T47D (cell line): ENCODE measurements at places on chromosomes 12 and 14.

DNA sequence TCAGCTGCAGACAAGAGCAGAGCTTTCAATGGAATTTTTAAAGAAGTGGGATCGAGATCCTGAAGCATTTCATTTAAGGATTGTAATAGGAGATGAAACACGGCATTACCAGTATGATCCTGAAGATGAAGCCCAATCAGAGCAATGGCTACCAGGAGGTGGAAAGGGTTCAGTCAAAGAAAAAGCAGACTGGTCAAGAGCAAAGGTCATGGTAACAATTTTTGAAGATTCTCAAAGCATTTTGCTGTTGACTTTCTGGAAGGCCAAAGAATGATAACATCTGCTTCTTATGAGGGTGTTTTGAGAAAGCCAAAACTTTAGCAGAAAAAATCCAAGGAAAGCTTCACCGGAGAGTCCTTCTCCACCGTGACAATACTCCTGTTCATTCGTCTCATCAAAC is 204.3 kb upstream of the EEA1 start:
- no peak for DNase-seq

- no peak for DNase-seq
Measured at GRCh38 chr12:55585817-55586216, 13.5 kb downstream of the OR2AP1 start.

DNA sequence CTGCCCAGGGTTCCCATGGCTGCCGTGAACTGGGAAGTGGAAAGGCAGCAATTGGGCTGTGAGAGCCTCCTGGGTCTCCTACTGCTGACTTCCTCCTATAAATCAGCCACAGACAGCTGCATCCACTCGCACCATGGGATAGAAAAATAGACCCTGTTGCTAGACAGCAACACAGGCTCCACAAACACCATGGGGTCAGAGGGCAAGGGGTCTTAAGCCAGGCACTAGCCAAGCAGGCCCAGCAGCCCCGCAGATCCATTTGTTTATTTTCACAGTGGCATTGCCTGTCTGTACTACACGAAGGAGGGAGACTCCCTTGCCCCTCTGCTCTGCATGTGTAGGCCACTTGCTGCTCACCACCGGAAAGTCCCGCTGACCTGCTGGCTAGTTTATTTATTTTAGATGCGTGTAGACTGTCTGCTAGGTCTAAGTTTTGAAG is 139.8 kb downstream of the DACT1 start:
- no peak for DNase-seq

DNA sequence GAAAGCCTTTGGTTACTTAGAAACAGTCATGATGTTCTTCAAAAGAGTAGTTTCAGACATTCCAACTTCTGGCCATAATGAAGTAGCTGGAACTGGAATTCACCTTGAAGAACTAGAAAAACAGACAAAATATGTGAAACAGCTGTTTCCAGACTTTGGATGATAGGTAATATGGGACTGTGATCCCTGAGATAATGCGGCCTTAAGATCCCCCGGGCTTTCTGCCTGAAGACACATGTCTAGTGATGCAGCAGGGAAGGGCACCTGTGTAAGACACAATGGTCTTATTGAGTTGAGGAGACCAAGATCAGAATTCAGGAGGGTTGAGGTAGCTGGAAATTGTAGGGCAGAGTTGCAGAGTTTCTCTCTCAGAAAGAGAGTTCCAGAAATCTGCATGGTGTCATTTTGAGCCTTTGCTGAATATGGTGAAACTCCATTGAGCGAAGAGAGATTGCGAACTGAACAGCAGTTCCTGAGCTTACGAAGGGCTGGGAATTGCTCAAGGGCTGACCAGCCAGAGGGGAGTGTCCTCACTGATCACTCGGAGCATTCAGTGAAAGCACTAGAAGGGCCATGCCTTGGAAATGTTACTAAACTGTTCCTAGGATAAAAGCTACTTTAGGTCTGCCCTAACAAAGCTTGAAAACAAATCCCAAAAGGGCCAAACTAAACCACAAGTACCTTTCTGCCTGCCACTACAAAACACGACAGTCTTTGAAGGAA is 41.7 kb upstream of the FRS2 start:
- no peak for DNase-seq

DNA sequence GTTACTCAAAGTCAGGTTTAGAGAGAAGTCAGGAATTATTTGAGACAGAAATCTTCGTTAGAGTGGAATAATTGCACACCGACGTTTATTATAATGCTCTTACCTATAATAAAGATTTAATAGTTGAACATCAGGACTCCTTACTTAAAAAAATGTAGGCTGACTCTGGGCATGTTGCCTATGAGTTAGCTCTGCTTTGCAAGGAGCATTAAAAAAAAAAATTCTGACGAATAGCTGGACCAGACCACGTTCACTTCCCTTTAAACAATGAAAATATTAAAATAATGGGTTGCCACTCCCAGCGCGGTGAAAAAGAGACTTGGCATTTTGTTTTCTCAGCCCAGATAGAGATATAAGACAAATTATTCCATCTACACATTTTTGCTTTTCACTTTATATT is 574 bp upstream of the FANCM start:
- DNase-seq: peak; percentile 11

DNA sequence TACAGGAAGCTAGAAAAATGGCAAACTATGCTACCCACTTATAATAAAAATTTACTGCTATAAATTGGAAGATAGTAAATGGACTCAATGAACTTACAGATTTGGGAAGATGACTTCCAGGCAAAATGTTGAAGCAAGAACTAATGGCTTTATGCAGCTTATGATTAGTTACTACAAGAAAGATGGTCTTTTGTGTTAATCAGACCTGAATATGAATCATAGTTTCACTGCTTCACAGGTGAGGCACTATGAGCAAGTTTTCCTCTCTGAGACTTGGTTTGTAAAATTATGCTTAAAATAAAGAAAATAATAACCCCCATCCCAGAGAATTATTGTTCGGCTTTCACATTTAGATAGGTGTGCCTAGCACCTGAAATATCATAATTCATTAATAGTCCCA is 19.8 kb upstream of the DCN start:
- no peak for DNase-seq

DNA sequence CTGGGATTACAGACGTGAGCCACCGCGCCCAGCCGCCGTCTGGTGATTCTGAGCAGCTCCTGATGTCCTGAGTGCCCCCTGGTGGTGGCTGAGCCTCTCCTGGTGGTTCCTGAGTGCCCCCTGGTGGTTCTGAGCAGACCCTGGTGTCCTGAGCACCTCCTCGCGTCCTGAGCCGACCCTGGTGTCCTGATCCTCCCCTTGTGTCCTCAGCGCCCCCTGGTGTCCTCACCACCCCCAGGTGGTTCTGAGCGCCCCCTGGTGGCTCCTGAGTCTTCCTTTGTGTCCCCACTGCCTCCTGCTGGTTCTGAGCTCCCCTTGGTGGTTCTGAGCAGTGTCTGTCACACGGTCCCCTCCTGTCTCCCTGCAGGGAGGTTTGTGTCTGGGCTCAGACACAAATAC is 1304.9 kb downstream of the TMEM121 start:
- peak; percentile 63 for DNase-seq

DNA sequence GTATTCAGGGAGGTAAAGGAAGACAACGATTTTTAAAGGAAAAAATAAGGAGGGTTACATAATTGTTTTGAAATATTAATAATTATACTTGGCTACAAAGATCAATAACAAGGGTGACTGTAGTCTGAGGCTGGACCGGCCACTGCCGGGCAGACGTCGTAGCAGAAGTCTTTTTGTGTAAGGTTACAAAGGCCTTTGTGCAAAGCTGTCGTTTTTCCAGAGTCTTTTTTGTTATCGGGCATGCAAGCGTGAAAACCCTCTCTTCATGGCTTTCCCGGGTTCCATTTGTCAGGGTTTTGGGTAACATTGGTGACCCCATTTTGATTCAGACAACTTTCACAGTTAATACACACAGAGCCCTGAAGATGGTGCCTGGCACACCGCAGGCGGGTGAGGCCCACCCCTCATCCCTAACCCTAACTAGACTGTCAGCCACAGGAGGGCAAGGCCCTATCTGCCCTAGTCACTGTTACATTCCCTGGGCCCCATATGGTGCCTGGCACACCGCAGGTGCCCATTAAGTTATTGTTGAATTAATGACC is 31.3 kb downstream of the RILPL1 start:
- DNase-seq: no peak

- DNase-seq: no peak
Measured at GRCh38 chr12:20627001-20627588, 68.0 kb upstream of the SLCO1C1 start.

DNA sequence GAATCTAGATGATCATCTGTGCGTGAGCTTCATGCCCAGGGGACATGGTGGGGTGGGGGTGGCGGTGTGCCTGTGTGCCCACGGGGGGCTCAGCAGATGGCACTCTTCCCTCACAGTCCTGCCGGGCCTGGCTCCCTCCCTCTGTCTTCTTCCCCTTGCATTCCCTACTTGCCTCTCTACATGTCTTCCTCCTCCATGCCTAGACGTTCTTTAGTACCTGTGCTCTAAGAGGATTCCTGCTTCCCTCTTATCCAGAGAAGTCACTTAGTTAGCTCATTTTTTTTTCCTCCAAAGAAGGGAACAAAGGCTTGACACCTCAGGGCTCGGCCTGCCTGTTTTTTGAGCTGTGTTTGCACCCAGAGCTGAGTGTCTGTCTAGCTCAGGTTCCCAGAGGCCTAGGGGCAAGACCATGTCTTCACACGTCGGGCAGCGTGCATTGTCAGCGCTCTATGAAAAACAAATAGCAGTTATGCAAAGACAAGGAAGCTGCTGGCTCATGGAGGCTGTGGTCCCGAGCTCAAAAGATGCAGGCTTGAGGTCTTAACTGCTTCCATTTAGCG is 48.8 kb downstream of the NINJ2 start:
- DNase-seq: no peak

DNA sequence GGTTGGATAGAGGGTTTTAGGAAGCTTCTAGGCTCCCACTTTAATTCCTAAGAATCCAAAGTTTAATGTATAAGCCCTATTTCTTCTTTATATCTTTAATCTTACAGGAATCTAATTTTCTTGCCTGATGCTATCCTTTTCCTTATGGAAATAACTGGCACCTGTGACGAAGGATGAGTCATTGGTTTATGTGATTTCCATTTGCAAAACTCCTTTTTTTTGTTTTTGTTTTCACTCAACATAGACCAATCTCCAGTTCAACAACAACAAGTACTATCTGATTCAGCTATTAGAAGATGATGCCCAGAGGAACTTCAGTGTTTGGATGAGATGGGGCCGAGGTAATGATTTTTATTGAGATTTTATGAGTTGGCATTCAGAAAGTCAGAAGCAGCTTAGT is 6.8 kb downstream of the PARP2 start:
- DNase-seq: no peak

DNA sequence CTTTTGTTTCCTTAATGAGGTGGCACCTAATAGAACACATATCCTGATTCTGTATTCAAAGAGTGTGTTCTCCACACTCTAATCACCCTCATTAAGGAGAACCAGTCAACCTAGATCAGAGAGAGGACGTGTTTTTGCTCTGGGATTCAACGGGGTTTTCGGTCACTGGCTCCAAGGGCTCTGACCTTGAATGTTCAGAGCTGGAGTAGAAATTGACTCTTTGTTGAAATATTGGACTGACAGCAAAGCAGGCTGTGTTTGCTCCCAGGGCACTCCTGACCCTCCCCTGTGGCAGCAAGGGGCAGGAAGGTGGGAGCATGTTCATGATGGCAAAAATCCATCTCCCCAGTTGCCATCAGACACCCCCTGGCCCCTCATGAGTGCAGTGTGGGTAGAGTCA is 1193.0 kb downstream of the AACS start:
- DNase-seq: no peak

- no peak for DNase-seq
Measured at GRCh38 chr12:49936925-49937324, 13.6 kb upstream of the AQP2 start.

- no peak for DNase-seq
Measured at GRCh38 chr12:70005864-70006618, 181.0 kb downstream of the MYRFL start.

- DNase-seq: no peak
Measured at GRCh38 chr14:76098916-76099675, 52.6 kb upstream of the GPATCH2L start.

GRCh38 chr14:68644101-68644500 is 148.8 kb downstream of the ZFP36L1 start:
- DNase-seq: no peak

DNA sequence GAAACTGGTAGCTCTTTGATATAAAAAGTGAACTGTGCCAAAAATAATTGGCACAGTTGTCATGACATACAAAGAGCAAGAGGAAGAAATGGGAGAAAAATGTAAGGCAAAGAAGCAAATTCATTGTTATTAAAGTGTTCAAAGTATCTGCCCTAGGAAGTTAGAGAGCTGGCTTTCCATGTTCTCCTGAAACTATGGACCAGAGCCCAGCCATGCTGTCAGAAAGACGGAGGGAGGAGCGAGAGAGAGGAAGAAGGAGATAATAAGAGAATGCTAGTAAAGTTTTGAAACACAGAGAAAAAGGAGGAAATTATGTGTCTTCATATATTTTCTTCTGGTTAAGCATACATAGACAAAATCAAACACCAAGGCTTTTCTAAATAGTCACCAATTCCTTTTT is 78.1 kb upstream of the PELI2 start:
- no peak for DNase-seq

DNA sequence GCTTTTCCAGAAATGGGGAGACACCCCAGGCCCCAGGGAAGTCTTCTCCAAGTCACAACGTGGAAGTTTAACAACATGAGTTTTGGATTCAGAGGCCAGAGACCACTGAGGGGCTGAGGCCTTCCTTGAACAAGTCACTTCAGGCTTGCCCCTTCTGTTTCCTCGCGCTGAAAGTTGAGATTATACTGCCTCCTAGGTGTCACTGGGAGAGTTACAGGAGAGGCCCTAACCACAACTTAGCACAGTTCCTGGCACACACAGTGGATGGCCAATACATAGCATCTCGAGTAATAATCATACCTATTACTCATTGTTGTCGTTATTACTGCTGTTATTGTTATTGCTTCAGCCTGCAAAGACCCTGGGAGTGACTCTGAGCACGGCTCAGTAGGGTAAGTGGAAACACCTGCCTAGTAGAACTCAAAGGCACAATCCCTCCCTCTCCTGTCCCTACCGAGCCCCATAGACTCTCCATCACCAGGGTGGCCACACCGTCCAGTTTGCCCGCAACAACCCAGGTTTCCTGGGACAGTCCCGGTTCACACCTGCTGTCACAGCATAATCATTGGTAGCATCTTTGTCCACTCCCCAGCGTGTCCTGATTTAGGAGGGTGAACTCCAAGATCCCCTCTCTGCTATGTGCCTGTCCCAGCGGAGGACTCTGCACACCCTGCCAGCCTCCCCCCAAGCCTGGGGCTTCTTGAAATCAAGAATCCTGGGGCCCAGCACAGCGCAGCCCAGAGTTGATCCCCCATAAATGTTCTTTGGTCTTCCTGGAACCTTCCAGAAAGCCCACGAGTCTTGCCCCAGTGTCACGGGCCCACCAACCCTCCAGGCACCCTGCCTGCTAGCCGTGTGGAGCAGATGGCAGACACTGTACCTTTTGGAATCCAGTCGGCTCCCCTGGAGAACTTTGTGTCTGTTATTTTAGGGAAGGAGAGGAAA is 85.0 kb downstream of the SYNE3 start:
- DNase-seq: peak; percentile 58
